ENCODE measurements at places on chromosomes 16 and 17.

- DNase-seq, result no peak
Measured at GRCh38 chr16:86794216-86794864, 216.0 kb downstream of the FOXL1 start.

DNA sequence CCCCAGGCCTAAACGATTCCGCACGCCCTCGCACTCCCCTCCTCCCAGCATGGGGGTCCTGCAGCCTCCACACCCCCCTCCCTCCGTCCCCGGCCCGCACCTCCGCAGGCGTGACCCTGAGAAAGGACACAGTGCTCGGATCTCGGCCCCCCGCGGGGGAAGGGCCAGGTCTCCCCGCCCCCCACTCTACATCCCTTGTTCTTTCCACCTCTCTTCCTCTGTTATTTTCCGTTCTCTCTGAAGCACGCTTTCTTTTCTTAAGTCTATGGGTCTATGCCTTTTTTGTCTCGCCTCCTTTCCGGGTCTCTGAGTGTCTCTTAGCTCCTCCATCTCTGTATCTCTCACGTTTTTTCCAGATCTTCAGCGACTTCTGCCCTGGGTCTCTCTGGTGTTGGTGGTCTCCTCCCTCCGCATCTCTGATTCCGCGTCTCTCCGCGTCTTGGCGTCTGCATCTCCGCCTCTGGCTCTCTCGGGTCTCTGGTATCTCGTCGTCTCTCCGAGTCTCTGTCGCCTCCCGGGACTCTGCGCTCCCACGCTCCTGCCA lies 2.1 kb upstream of the HES7 start:
- DNase-seq, result no peak

GRCh38 chr17:78154903-78155811 lies 9.0 kb downstream of the C17orf99 start:
- no peak for DNase-seq

DNA sequence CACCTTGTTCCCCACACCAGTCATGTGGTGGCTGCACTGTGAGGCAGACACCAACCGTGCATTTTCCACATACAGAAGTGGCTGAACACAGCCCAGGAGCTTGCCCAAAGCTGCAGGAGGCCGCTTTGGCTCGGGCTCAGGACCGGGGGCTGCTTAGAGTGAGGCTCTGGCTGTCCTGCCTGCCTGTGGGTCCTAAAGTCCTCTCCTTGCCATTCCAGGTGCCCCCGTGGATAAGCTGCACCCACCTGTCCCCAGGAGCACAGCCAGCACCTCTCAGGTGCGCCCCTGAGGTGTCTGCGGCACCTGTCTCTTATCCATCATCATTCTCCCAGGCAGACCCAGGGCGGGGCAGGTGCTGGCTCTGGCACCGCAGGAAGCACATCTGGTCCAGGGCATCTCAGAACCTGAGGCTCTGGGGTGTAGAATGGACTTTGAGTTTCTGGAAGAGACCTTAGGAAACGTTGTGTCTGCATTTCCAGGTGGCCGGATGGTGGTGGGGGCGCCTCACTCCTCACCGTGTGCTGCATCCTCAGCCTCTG lies 180.5 kb upstream of the ZNF469 start:
- no peak for DNase-seq

- DNase-seq, result no peak
Measured at GRCh38 chr17:55482591-55483389, 28.5 kb downstream of the SMIM36 start.

DNA sequence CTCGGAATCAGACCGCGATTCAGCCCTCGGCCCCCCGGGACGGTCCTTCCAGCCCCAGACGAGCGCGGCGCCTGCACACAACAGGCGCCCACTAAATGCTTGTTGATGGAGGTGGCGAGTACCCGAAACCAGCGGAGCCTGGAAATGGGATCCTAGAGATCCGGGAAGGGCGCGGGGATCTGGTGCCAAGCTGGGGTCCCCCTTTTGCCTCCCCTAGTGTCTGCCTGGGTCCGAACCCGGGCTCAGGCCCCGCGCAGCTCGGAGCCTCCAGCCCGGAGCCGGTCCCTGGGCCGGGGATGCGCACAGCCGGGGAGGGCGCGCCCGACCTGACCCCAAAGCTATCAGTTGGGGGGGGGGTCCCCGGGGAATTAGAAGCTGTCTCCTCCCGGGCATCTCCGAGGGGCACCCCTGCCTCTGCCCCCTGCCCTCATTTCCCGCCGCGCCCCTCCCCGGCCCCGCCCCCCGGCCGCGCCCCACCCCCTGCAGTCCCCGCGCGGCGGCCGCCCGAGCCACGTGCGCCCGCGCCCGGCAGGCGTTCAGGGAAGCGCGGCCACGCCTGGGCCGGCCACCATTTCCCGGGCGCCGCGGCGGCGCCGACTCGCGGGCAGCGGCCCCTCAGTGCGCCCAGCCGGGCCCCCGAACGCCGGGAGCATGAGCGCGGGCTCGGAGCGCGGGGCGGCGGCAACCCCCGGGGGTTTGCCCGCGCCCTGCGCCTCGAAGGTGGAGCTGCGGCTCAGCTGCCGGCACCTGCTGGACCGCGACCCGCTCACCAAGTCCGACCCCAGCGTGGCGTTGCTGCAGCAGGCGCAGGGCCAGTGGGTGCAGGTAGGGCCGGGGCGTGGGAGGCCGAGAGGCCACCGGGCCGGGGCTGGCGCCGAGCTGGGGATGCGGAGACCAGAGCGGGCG lies at the start of gene CPNE7:
CPNE7 (plus strand) TSS at position 512 of the 906 bp plus-strand sequence; CDS start at position 652, 140 bp downstream.
- DNase-seq, result no peak

DNA sequence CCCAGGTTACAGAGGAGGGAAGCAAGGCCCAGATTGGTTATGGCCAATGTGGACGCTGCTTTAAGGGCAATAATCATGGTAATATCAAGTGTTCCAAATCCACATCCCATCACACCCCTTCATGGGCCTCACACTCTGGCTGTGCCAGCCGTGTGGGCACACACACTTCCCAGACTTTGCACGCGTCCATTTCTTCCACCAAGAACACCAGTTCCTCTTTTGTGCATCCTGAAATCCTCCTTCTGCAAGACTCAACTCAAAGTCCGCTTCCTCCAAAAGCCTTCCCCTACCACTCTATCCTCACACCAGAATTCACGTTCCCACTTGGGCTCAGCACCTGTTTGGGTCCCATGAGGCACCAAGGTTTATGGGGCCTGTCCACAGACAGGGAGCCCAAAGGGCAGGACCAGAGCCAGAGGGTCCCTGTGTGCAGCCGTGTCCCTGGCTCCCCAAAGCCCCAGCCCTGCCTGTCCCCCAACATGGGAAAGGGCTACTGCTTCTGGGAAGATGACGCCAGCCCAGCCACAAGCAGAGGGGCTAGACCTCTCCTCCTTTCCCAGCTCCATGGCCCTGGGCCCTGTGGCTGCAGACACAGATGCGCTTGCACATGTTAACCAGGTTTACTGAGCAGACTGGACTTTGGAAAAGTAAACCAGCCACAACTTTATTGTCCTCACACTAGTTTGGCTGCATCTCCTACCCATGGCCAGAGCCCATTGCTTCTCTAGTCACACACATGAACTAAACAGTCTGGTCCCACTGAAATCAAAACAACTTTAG lies 20.3 kb downstream of the SPNS3 start:
- DNase-seq, result no peak

DNA sequence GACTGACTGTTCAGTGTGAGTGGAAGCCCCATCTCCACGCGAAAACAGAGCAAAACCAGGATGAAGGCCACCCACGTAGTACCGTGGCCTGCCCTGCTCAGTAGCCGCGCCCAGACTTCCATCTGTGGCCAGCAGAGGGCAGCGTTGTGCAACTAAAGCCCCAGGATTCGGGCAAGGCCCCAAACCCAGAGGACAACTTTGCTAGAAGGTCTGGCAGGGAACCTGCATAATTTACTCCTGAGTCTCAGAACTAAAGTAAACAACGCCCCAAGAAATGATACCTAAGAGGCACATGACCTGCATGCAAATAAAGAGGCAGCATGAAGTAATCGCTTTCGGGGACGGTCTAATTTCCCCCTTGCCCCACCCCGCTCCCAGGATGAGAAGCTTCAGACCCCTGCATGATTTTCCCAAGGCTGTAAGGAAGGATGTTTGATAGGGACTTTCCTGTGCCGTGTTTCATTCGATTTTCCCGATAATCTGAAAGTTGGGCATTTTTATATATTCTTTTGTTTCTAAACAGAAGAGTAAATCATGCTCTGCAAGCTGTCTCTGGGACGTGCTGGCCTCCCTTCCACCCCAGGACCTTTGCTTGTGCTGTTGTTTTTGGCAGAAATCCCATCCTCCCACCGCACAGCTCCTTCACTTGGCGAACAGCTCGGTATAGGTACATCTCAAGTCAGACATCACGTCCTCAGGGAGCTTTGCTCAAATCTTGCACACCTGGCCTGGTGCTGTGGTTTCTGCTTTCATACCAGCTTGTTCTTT lies 18.6 kb downstream of the HSBP1 start:
- DNase-seq, result peak; percentile 58

DNA sequence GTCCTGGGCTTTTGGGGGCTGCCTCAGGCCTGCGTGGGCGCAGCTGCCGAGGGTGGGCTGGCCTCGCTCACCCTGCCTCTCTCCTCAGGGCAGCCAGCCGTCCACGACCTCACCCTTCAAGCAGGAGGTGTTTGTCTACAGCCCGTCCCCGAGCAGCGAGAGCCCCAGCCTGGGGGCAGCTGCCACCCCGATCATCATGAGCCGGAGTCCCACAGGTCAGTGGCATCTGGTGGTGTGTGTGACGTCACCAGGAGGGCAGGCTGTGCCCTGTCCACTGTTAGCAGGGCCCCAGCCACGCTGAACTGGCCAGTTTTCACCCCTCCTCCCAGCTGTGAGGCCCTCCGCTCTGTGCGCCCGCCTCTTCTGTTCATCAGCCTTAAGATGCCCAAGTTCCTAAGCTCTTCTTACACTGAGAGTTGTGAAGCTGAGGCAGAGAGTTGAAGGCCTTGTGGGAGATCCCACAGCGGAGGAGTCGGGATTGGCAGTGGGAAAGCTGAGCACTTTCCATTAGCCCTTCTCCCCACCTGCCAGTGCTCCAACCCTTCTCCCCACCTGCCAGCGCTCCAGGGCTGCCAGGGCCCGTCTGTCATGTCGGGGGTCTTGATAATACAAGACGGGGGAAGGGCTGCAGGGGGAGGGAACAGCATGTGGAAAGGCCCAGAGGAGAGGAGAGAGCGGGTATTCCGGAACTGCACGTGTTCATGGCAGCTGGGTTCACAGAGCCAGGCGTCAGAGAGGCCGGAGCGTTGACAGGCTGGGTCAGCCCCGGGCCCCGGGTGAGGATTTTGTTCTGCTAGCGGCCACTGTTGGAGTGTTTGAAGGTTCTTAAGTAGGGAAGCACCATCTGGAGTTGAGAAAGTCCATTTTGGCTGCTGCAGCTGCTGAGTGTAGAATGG lies 36.3 kb downstream of the OR1D5 start:
- DNase-seq, result no peak

DNA sequence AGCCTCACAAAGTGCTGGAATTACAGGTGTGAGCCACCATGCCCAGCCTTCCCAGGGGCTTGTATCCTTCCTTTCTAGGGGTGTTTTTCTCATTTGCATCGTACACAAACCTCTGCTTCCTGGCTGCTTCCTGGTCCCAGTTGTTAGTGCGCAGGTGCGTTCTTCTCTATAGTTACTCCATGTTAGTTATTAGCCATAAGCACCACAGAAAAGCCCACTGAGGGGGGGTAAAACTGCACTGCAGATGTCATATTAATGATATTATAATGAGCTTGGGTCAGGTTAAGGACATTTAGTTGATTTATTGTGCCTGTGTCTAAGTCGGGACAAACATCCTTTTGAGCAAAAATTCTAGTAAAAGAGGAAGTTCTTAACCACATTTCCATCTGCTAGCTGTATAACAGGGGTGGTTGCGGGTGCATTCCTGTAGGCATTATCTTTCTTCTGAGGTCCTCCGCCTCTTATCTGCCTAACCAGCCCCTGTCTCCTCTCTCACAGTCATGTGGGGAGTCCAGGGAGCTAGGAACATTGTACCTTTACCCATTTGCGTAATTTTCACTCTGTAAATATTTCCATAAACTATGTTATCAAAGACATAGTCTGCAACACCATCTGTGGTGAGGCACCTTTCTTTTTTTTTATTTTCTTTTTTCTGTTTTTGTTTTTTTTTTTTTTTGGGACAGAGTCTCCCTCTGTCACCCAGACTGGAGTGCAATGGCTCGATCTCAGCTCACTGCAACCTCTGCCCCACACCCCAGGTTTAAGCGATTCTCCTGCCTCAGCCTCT lies 23.6 kb upstream of the ATF7IP2 start:
- no peak for DNase-seq

DNA sequence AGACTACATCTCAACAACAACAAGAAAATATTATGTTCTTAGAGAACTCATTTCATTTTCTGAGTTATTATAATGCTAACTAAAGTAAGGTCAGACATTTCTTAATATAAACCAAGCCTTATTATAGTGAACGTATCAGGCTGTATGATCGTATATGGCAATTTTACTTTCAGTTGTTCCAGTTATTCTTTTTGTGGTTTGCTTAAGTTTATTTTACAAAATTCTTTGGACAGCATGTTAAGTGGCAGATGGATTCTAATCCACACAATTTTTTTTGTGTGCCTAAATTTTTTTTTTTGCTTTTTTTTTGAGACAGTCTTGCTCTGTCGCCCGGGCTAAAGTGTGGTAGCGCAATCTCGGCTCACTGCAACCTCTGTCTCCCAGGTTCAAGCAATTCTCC lies 59.0 kb downstream of the VMP1 start:
- no peak for DNase-seq

DNA sequence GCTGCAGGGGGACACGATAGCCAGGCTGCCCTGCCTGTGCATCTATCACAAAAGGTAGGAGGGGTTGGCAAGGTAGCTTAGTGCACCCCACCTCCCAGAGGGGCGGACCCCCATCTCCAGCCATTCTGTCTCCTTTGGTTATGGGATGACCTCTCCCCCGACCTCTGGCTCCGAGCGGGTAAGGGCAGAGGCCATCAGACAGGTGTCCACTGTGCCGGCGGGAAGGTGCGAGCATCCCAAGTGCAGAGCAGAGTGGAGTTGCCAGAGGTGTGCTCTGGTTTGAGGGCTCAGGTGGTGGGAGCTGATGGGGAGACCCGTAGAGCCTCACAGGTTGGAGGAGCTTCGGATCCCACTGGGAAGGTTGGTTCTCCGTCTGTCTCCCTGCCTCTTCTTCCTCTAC lies 11.7 kb downstream of the LDHD start:
- no peak for DNase-seq

GRCh38 chr16:4115209-4115948 lies 863 bp downstream of the ADCY9 start:
- peak; percentile 15 for DNase-seq

GRCh38 chr16:17470182-17470907 lies 415 bp downstream of the XYLT1 start:
- no peak for DNase-seq

GRCh38 chr17:72409405-72410002 lies 288.7 kb downstream of the SOX9 start:
- no peak for DNase-seq

DNA sequence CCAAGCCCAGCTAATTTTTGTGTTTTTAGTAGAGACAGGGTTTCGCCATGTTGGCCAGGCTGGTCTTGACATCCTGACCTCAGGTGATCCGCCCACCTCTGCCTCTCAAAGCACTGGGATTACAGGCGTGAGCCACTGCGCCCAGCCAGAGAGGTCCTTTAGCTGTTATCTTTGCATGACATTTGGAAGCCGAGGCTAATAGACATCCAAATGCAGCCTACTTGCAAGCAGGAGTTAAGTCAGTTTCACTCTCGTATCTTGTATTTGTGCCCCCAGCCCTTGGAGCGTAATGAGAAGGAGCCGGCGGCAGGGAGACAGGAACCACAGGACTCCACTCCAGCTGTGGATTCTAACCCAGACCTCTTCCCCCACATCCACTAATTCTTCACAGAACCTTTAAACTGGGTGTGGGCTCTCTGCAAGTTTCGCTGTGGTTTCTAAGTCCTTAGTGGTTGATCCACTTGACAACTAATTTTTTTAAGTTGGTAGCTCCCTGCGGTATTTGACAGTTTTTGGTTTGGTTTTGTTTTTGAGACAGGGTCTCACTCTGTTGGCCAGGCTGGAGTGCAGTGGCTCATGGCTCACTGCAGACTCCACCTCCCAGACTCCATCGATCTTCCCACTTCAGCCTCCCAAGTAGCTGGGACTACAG lies 3.1 kb upstream of the CYTH1 start:
- DNase-seq, result no peak

Measured in stimulated activated CD4-positive, alpha-beta T cell treated with anti-CD3 and anti-CD28 coated beads, Interleukin-2, amount 100 ng/mL, for 4 hours (primary cell).